ENCODE measurements at places on chromosomes 11 and 22. TPM values are rescaled to one million over a fixed set of nuclear protein-coding genes. Genes with fewer than 3 reads are reported as not detected.

DNA sequence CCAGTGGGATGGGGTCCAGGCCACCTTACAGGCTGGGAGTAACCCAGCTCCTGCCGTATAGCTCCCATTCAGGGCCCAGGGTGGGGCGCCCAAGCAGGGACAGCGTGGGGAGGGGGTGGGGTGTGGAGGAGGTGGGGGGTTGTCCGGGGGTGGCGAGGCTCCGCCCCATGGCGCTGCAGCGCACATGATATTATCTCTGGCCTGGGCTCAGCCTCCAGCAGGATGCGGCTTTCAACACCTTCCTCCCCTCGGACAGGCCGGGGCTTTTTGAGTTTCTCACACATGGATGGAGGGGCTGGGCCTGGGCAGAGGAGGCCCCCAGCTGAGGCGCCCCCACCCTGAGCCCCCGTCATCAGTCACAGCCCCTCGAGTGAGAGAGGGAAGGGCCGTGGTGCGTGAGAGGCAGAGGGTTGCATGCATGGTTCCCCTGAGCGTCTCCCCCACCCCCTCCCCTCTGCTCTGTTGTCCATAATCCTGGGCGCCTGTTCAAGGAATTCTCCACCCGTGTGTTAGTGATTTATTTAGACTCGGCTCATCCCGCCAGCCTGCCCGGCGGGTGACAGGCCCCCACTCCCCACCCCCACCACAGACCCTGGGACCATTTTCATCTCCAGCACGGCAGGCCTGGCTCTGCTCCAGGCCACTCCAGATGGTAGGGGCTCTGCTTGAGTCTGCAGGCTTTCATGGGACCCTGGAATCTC is 44.9 kb downstream of the WNT11 start:
- H3K27ac ChIP-seq: no peak overlapping the region
- no peak overlapping the region for H3K4me3 ChIP-seq
- no peak for DNase-seq
- no peaks in the 10 kb centered on the region for H3K36me3 ChIP-seq
- H3K27me3 ChIP-seq: no peaks in the 10 kb centered on the region

SNRPD3 gene
- total RNA-seq: 205 TPM

PRPF19 gene
- total RNA-seq: 130 TPM

DNA sequence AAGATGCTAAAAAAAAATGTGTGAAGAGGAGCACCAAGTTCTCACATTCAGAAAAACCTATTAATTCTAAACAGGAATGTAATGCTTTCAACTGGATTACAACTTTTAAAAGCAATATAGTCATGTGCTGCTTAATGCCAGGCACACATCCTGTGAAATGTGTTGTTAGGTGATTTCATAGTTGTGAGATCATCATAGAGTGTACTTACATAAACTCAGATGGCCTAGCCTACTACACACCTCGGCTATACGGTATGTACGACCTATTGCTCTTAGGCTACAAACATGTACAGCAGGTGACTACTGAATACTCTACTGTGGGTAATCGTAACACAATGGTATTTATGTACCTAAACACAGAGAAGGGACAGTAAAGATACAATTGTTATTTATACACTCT is 142.3 kb downstream of the RBFOX2 start:
- no peak overlapping the region for H3K27ac ChIP-seq
- no peaks in the 10 kb centered on the region for H3K36me3 ChIP-seq
- DNase-seq: no peak
- H3K4me3 ChIP-seq: no peak overlapping the region

DNA sequence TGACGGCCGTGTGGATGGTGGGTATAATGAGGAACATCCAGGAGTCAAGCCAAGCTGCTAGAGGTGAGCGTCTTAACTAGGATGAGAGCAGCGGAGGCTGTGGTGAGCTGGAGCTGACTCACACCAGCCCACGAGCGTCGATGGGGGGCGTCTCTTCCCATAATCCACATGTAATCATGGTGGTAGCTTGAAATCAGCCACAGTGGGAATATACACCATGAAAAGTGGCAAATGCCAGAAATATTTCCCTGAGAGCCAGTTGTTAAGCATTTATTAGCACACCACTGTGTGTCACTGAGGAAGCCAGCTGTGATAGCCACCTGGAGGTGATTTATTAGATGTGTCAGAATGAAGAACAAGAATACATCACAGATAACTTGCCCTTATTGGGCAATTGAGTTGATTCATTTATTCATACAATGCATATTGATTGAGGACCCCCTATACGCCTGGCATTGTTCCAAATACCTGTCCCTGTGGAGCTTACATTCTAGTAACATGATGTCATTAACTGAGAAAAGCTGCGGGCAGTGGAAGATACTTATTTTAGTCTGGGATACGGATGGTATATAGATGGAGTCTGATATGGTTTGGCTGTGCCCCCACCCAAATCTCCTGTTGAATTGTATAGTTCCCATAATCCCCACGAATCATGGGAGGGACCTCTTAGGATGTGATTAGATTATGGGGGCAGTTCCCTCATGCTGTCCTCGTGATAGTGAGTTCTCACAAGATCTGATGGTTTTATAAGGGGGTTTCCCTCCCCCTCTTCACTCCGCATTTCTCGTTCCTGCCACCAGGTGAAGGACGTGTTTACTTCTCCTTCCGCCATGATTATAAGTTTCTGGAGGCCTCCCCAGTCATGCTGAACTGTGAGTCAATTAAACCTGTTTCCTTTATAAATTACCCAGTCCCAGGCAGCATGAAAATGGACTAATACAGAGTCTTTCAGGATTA is 473.4 kb downstream of the METTL15 start:
- H3K4me1 ChIP-seq: no peaks in the 10 kb centered on the region
- H3K27ac ChIP-seq: no peak overlapping the region
- no peaks in the 10 kb centered on the region for H3K27me3 ChIP-seq
- H3K36me3 ChIP-seq: no peaks in the 10 kb centered on the region
- no peak overlapping the region for H3K4me3 ChIP-seq

- H3K27me3 ChIP-seq: no peaks in the 10 kb centered on the region
- no peaks in the 10 kb centered on the region for H3K36me3 ChIP-seq
- no peaks in the 10 kb centered on the region for H3K4me1 ChIP-seq
Observed at GRCh38 chr11:72613977-72614376, 60.2 kb downstream of the PDE2A start.

OVCH2 gene
- total RNA-seq: 0.44 TPM

- H3K27ac ChIP-seq: no peak overlapping the region
- peaks cover 68% of the 10 kb centered on the region for H3K36me3 ChIP-seq
- no peaks in the 10 kb centered on the region for H3K27me3 ChIP-seq
- no peaks in the 10 kb centered on the region for H3K4me1 ChIP-seq
- no peak overlapping the region for H3K4me3 ChIP-seq
- no peak for DNase-seq
Observed at GRCh38 chr22:18087350-18087855, 9.6 kb downstream of the PEX26 start.

DNA sequence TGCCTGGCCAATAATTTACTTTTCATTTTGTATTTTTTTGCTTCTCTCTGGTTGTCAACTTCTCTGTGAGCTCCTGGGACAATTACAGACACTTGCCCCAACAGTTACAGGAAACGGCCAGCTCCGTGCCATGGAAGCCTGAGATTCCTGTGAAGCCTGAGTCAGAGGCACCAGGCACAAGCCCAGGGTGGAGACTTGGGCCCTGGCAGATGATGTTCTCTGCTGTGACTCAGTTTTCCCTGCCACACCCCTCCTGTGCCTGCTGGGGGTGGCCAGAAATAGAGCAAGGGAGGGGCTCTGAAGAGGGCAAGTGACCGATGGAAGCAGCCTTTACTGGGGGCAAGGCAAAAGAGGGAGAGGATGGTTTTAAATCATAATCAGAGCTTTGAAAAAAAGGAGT is 4.9 kb downstream of the ATP5MGL start:
- DNase-seq: no peak
- no peaks in the 10 kb centered on the region for H3K27me3 ChIP-seq
- no peaks in the 10 kb centered on the region for H3K4me1 ChIP-seq
- H3K27ac ChIP-seq: no peak overlapping the region

- H3K4me3 ChIP-seq: peak overlapping the region; percentile 76
- H3K4me1 ChIP-seq: no peaks in the 10 kb centered on the region
- no peak overlapping the region for H3K27ac ChIP-seq
- DNase-seq: peak; percentile 83
Observed at GRCh38 chr11:819943-820649, 1.4 kb downstream of the PNPLA2 start.

DNA sequence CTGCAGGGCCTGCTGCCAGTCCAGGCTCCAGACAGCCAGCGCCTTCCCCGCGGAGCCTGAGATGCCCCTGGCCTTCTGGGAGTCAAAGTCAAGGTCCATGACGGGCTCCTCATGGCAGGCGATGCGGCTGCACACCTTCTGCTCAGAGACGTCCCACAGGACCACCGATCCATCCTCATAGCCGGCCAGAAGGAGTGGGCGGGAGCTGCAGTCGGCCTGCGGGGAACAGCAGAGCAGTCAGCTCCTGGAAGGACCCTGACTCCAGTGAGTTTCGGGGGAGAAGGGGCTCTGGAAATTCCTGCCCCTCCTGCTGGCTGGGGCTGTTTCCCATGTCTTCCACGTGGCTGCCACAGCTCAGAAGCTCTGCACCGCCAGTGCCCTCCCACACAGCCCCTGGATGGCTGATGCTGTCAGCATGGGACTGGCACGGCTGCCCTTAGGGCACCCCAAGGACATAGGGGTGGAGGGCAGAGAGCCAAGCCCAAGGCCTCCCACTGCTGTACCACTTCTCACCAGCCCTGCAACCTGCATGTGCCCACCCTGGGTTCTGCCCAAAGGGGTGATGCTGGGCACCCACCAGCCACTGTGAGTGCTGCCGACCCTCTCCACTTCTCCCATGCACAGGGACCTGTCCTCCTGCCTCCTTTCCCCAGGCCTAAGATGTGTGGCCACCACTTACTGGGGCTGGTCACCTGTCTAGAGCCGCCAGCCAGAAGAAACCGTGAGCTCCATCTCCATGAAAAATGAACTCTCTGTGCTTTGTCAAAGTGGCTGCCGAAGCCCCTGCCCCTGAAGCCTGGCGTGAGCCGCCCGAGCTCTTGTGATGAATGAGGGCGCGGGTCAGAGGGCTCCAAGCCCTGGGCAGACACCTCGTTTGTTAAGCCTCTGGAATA is 41.7 kb downstream of the TBX1 start:
- H3K27ac ChIP-seq: no peak overlapping the region
- no peaks in the 10 kb centered on the region for H3K4me1 ChIP-seq
- H3K36me3 ChIP-seq: peaks cover 7% of the 10 kb centered on the region
- H3K4me3 ChIP-seq: no peak overlapping the region
- no peak for DNase-seq

NCR3LG1 gene
- 0.94 TPM for total RNA-seq

DNA sequence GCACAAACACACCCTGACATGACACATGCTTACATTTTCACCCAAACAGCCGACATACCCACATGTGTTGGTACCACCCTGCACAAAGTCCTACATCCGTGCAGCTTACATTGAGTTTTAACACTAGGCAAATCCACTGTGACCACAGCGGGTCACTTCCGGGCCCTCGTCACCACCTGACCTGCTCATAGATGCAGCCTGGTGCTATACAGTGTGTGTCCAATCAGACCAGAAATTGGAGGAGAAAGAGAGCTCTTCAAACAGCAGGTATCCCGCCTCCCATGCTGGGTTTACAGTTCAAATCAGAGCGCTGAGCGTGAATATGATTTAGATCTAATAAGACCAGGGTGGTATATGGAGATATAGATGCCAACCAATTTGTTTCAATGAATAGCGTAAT is 35.4 kb downstream of the PHF21B start:
- no peak overlapping the region for H3K27ac ChIP-seq
- DNase-seq: no peak
- no peak overlapping the region for H3K4me3 ChIP-seq
- H3K4me1 ChIP-seq: no peaks in the 10 kb centered on the region
- peaks cover 39% of the 10 kb centered on the region for H3K36me3 ChIP-seq

TUB gene
- 14.9 TPM for total RNA-seq

- H3K4me1 ChIP-seq: no peaks in the 10 kb centered on the region
- H3K4me3 ChIP-seq: no peak overlapping the region
- H3K27me3 ChIP-seq: no peaks in the 10 kb centered on the region
Observed at GRCh38 chr11:93145390-93145915, 52.3 kb downstream of the SLC36A4 start.

DNA sequence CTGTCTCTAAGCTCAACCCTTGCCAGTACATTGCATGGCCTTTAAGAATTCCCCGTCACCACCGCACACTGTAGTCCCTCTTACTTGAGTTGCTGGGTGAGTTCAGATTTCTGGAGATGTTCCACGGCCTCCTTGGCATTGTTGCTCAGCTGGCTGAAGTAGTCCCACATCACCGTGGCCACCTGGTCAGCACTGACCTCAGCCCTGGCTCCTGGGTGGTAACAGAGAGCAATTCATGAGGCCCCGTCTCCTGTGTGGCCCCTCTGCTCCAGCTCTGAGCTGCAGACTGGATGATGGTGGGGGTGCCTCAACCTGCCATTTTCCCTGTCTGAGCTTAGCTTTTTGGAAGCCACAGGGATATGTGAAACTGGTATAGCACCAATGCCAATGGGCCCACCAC is 529 bp downstream of the APOA4 start:
- no peaks in the 10 kb centered on the region for H3K4me1 ChIP-seq
- H3K27me3 ChIP-seq: no peaks in the 10 kb centered on the region
- H3K27ac ChIP-seq: no peak overlapping the region
- no peaks in the 10 kb centered on the region for H3K36me3 ChIP-seq

DNA sequence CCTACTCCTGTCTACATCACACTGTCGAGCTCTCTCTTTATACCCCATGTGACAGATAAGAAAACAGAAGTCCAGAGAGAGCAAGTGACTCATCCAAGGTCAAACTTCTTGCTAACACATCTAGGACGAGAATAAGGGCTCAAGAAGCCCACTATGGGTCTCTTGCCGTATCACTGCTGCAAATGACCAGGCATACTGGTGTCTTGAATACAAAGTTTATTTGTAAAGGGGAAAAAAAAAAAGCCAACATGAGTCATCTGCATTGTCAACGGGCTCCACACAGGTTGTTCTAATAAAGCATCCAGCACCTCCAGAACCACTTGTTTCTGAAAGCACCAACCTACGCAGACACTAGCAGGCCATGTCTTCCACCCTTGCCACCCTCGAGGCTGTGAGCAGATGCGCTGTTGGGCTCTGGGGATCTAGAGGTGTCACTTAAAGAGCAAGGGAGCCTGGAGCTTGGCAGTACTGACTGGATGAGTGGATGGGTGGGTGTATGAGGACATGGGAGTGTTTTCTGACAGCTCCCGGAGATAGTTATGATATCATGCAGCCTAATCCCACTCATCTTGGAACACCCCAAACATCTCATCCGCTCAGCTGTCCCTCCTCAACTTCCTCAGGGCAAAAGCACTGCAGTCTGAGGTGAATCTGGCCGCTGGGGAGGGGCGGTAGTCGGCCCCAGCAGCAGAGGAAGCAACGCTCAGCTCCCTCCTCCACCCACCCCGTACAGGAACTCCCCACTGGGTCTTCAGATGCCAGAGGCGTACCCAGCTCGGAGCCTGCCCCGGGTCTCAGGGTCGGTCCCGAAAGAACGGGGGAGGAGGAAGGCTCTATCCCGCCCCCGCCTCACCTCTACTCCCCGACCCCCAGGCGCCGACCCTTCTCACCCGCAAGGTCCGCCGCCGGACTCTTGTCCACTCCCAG is 1.0 kb downstream of the SMCO4 start:
- H3K4me1 ChIP-seq: peaks cover 3% of the 10 kb centered on the region
- no peak overlapping the region for H3K27ac ChIP-seq
- H3K27me3 ChIP-seq: no peaks in the 10 kb centered on the region
- no peaks in the 10 kb centered on the region for H3K36me3 ChIP-seq
- H3K4me3 ChIP-seq: peak overlapping the region; percentile 88
- peak; percentile 72 for DNase-seq

CALCA gene
- total RNA-seq: 0.29 TPM

Data from H9 (cell line).